ENCODE measurements at places on chromosomes 5 and 9. TPM values are rescaled to one million over a fixed set of nuclear protein-coding genes. Genes with fewer than 3 reads are reported as not detected.

The IFNA2 gene
- total RNA-seq, result not detected

The SEMA5A gene
- 12.5 TPM for total RNA-seq

The EMB gene
- total RNA-seq, result 4.4 TPM

The C9 gene
- not detected for total RNA-seq

The THBS4 gene
- 0.83 TPM for total RNA-seq

The FAM151B gene
- total RNA-seq, result 2.9 TPM

The PCDHGA10 gene
- 6.9 TPM for total RNA-seq

The CKMT2 gene
- 0.28 TPM for total RNA-seq
